ENCODE measurements at places on chromosomes 3 and 15.
A peak's percentile ranks its signal among the peaks of the same experiment; 100 is the strongest.

DNA sequence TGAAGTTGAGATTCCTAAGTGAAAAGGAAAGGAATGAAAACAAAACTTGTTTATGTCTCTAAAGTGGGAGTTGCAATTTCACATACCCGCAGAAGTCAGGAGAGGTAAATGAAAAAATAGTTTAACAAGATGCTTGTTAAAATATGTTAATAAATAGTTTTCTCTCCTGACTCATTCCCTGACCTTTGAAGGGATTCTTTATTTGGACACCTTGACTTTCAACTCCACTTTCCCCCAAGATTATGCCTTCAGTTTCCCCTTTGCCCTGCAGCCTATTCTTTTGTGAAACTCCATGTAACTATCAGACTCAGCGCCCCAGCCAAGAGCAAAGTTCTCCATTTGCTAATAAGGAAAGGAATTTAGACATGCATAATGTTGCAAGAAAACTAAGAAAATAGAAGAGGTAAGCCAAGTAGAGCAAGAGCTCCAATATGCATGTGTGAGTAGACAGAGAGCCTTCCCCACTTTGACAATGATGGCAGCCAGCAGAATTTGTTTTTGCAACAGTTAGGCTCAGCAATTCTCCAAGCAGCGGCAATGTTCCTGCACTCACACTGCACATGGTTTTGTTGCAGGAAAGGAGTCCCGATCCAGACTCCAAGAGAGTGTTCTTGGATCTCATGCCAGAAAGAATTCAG lies 61.2 kb downstream of the CD200 start:
- no peak for DNase-seq

DNA sequence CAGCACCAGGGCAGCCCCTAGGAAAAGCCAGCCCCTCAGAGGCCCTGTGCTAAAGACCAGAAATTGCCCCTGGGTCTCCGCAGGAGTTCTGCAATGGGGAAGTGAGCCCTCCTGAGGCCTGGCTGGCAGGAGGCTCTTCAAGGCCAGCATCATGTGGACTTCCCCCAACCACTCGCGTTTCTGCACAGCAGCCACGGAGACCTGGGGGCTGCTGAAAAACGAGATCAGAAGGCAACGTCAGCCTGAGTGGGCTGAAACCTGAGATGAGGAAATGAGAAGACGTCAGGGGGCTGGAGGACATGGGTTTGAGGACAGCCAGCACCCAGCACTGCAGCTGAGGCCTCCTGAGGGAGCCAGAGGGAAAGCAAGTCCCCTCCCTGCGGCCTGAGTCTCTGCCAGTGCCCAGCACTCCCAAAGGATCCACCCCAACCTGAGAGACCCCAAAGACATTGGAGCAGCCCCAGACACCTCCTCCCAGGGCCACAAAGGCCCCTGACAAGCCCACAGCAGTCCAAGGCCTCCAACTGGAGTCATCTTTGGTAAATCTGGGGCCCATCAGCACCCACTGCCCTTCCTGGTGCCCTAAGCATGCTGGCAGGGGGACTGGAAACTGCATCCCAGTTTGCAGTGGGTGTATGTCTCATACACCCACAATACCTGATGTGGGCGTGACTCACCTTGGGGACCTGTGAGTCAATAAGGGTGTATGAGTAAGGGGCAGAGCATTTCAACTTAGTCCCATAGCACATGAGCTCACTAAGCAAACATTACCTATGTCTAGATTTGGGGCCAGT lies 29.2 kb upstream of the CYP11A1 start:
- no peak for DNase-seq

- no peak for DNase-seq
These were observed 36.5 kb upstream of the DUSP7 start for GRCh38 chr3:52092891-52093290.

DNA sequence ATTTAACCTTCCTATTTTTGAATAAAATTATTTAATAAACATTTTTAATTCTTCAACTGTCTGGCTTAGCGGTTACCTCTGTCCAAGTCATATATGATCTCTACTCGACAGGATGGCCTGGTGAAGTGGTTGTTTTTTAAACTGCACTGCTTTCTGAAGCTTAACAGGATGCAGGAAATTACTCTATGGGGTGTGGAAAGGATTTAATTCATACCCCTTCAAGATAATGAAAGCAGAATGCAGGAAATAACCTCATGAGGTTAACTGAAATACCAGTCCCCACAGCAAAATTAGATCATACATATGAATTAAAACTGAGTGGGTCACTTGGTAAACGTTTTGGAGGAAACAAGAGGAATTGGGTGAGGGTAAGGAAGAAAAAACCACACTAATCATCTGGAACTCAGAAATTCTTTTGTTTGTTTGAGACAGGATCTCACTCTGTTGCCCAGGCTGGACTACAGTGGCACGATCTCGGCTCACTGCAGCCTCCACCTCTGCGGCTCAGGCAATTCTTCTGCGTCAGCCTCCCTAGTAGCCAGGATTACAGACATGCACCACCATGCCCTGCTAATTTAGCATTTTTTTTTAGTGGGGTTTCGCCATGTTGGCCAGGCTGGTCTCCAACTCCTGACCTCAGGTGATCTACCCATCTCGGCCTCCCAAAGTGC lies 50.1 kb downstream of the LYSMD4 start:
- DNase-seq: no peak

DNA sequence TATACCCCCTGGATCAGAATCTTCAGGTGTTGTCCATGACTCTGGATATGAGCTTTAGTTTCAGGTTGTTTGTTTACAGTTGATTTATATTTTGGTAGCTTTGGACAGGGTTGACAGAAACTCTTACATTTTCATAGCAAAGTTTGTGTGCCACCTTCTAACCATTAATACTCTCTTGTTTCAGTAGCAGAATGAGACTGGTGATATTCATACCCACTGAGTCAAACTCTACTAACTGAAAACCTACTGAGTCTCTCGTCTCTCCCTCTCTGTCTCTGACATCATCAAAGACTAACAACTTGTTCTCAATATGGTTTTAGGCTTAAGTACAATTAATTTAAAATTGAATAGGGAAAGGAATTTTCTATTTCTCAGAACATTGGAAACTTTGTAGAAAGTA lies 282.3 kb downstream of the CNTN6 start:
- DNase-seq: no peak

GRCh38 chr15:29866337-29866736 lies 44.1 kb upstream of the TJP1 start:
- no peak for DNase-seq

DNA sequence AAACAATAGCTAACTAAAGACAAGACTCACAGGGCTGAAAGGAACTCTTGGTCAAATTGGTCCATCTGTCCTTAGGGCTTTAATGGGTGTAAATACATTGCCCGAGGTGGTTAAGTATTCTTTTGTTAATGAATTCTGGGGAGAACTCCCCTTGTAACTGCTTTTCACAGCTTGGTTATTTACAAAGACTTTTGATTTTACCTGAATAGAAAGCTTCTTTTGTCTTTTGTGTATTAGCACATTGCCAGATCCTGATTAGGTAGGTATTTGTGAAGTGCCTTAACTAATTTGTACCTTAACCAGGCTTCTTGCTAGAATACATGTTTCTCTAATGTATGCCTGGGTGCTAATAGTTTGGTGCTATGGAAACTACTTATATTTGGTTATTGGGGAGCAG lies 14.0 kb downstream of the CHD2 start:
- DNase-seq: no peak

GRCh38 chr15:100635406-100636071 lies 33.1 kb downstream of the ASB7 start:
- DNase-seq: no peak

GRCh38 chr15:79003896-79004295 lies 59.0 kb upstream of the CTSH start:
- DNase-seq: no peak

GRCh38 chr3:139519998-139520737 lies 19.4 kb downstream of the RBP1 start:
- DNase-seq: no peak

GRCh38 chr3:78825858-78826215 lies 942.0 kb downstream of the ROBO1 start:
- DNase-seq: no peak

GRCh38 chr15:88469321-88469720 lies 1.8 kb downstream of the MRPS11 start:
- no peak for DNase-seq

GRCh38 chr3:146501752-146502151 lies 32.4 kb upstream of the PLSCR2 start:
- DNase-seq: peak; percentile 1

DNA sequence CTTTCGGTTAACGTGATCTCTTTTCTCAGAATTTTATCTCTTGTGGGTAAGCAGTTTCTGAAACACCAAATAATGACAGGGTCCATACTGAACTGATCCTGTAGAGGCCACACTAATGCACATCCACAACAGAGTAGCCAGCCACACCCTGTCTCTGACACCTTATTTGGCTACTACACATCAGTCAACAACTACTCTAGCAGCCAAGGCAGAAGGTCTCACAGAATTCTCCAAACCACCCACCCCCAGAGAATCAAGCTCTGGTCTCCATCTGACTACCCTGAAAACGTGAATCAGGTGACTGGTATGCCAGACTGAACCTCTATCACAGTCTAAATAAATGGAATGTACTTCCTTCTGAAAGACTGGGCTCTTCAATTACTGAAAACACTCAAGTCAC lies 38.0 kb downstream of the EDC3 start:
- no peak for DNase-seq

GRCh38 chr3:126245811-126246727 lies 65.7 kb upstream of the ALDH1L1 start:
- DNase-seq: no peak

DNA sequence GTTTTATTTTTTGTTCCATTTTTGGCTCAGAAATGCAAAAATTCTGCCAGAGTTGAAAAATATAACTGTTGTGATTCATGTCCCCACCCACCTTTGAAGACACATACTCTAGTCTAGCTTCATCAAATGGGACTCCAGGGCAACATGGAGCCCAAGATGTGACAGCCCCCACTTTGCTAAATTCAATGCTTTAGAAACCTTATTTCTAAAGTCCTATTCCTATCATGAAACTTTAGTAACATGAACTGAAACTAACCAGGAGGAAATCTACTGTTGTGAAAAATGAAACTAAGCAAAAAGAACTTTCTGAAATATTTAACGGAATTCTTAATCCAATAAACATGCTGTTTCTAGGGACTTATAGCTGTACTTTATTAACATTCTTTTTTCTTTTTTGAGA lies 20.3 kb downstream of the UBP1 start:
- DNase-seq: no peak

GRCh38 chr3:48678056-48678455 lies 7.7 kb downstream of the NCKIPSD start:
- no peak for DNase-seq

GRCh38 chr15:52054381-52054780 lies 35.4 kb downstream of the MAPK6 start:
- DNase-seq: no peak

- DNase-seq: no peak
These were observed 41.7 kb upstream of the LIMD1 start for GRCh38 chr3:45552794-45553371.

- DNase-seq: no peak
These were observed 34.2 kb upstream of the CSPG5 start for GRCh38 chr3:47612879-47613278.

- no peak for DNase-seq
These were observed 1135.1 kb downstream of the TUSC7 start for GRCh38 chr3:117844676-117845075.

- DNase-seq: no peak
These were observed 249.3 kb upstream of the TGFBR2 start for GRCh38 chr3:30356866-30357753.

All from GM12891 (cell line).